ENCODE measurements at places on chromosomes 12 and 14. TPM values are rescaled to one million over a fixed set of nuclear protein-coding genes. Genes with fewer than 3 reads are reported as not detected.

DNA sequence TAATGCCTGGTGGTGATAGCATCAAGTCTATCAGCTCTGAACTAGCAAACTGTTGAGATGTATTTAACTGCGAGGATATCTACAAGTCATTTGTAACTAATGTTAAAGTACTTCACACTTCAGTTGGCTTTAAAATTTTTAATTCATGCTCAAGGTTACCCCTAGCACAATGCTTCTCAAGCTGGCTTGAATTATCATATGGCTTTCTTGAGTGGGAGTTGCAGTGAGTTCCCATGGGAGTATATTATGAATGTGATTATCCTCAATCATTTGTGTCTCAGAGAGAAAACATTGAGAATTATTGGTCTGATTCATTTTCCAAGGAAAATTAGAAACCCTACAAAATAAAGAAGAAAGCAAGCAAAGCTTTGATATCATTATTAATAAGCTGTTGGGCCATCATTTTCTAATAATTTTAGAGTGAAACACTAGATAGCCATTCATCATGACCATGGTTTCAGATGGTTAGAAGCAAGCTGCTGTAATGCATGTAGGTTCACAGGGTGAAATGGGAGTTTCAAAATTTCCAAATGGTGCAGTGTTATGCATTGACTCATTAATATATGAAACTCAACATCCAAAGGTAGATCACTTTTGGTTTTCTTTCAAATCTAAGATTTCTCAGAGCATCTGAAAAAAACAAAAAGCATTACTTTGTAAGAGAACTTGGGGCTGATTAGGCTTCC, 11.8 kb upstream of the KRAS start:
- no peak for DNase-seq

- peak; percentile 83 for DNase-seq
Observed at GRCh38 chr14:105093431-105094192, 28.4 kb upstream of the GPR132 start.

- no peak for DNase-seq
Observed at GRCh38 chr12:100980856-100981255, 186.3 kb downstream of the ANO4 start.

- DNase-seq, result no peak
Observed at GRCh38 chr12:6828781-6829535, 751 bp downstream of the P3H3 start.

GRCh38 chr12:92602476-92602875, 100.3 kb upstream of the PLEKHG7 start:
- DNase-seq, result no peak

- DNase-seq, result no peak
Observed at GRCh38 chr12:34340534-34341361, 318.5 kb downstream of the ALG10 start.

DNA sequence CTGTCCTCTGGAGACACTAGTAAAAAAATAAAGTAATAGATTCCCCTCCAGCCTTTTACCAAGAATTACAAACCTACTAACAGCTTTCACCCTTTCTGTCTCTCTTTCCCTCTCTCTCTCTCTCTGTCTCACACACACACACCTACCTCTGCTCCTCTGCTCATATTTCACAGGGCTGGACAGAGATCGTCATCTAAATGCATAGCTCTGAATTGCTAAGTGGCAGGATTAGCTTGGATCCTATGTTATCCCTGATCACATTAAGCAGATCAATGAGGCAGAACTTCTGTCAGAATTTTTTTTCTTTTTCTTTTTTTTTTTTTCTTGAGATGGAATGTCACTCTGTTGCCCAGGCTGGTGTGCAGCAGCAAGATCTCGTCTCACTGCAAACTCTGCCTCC, 22.9 kb downstream of the VCPKMT start:
- no peak for DNase-seq

GRCh38 chr14:65850429-65851135, 438.1 kb downstream of the FUT8 start:
- DNase-seq, result no peak

- no peak for DNase-seq
Observed at GRCh38 chr14:65357113-65357512, 55.4 kb upstream of the FUT8 start.

DNA sequence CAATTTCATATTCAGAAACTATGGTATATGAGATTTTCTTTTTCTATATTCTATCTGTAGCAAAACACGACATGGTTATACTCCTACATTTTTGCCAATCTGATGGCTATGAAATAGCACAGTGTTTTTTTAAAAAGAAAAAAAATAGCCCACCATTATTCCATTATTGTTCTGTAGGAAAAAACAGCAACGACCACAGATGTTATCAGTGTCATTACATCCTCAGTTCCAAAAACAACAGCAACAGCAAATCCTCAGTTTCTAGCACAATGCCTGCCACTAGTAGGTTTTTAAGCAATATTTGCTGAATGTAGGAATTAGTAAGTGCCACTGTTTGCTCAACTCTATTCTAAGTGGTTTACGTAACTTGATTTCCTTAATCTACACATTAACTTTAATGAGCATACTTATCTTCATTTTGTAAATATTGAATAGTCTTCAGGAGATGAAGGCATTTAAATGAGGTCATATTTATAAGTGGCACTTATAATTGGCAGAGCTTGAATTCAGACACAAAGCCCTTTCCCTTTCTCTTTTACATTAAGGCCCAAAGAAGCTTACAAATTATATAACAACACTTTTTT, 8.3 kb downstream of the RNASE6 start:
- no peak for DNase-seq

DNA sequence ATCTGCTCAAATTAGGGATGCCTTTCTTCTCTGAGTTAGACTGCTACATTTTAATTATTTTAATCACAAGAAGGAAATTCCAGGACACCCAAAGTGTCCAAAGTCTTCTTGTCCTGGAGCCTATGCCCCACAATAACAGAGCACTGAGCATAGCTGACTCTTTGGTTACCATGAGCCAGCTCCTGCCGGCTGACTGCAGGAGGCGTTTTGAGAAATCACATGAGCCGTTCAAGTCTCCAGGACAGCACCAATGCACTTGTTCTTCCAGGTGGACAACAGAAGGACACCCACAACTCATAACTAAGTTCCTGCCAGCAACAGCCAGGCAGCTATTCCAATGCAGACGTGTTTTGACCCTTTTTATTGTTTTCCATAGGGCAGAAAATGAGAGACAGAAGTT, 46.0 kb upstream of the SRSF5 start:
- no peak for DNase-seq

- no peak for DNase-seq
Observed at GRCh38 chr12:32989705-32990104, 93.1 kb upstream of the PKP2 start.

- no peak for DNase-seq
Observed at GRCh38 chr14:32083789-32084188, 6.7 kb downstream of the ARHGAP5 start.

Gene GRIP1
- 5.4 TPM for total RNA-seq

Gene LUM
- 54.9 TPM for total RNA-seq

Gene HOXC9
- total RNA-seq, result not detected

Gene RERG
- total RNA-seq, result 4.0 TPM

Gene SNRNP35
- 23.0 TPM for total RNA-seq

Gene REM2
- not detected for total RNA-seq

Gene INHBE
- total RNA-seq, result not detected

Gene AHNAK2
- total RNA-seq, result 2.5 TPM

All from Right ventricle myocardium inferior (tissue), 1 donor.